GM12865 (cell line): ENCODE measurements at places on chromosomes 6 and 20.

GRCh38 chr6:76771059-76771634 is 692.1 kb downstream of the HTR1B start:
- DNase-seq, result no peak

DNA sequence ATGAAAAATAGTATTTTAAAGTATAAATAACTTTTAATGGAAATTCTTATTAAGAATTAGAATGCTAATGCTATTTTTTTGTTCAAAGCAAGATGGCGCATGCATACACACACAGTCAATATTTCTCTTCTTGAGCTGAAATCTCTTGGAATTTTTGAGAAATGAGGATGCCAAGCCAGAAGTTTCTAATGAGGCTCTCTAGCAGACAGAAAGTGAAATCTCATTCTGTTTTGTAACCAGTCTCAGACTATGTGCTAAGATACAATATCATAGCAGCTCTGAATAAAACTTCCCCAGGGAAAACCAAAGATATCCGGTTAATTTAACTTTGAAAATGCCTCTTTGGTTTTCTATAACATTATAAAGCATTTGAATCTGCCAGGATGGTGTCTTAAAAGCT is 97.2 kb upstream of the HDAC2 start:
- DNase-seq, result no peak

- no peak for DNase-seq
Observed at GRCh38 chr6:157249826-157250225, 73.5 kb downstream of the TMEM242 start.

DNA sequence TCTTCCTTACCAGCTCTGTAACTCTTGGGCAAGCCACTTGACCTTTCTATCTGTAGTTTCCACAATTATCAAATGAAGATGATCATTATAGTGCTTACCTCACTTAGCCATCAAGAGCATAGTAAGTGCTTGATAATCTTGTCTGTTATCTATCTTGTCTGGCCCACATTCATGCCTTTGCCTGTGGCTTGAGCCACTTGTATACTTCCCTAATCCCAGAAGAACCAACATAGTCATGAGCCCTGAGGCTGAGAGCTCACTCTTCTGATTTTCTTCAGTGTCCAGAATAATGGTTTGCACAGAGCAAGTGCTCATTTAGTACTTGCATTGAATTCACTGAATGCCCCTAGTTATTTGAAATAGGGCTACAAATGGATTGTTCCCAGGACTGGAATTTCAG is 108.2 kb downstream of the SASH1 start:
- no peak for DNase-seq

DNA sequence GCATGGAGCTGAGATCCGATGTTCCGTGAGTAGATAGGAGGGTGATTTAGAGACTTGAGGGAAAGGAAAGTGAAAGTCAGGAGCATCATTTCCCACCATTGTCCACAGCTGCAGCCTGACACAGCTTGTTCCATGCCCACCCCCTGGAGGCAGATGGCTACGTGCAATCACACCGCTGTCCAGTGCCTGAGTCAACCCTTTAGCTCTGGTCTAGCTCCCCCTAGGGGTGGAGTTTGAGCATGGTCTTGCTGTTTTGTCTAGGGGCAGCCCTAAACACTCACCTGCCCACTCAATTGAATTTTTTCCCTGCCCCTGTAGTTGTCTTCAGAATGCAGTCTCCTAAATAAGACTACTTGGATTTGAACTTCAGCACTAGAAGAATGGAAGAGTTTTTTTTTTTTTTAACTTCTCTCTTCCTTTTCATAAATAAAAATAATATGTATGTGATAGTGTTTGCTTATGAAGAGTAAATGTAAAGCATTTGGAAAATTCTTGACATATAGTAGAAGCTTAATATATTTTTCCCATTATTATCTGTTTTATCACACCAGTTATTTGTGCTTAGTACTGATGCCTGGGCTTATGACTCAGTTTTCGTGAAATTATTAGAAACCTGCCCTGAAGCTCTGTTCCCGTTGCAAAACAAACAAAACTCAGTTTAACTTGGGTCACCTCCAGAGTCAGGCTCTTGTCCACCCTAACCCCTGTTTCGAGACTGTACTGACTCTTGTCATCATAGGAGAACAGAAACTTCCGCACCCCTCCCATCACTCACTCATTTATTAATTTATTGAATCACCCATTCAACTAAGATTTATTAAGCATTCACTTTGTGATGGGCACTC is 814.8 kb downstream of the MAFB start:
- DNase-seq, result peak; percentile 87

GRCh38 chr6:5333658-5334057 is 72.3 kb downstream of the FARS2 start:
- DNase-seq, result no peak

DNA sequence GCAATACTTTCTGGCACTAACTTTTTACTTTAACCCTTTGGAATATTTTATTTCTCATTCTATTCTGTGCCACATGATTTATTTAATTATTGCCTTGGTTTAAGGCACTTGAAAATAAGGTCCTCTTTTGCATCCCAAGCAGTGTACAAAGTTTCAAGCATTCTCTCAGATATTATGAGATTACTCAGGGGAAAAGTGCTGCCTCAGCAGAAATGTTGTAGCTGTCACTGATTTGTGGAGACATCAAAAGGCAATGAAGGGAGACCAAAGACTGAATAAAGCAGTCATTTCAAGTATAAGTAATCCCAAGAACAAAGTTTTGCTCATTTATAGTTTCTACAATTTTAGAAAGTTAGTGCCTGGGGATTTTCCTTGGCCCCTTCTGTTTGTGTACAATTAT is 253.0 kb downstream of the RNF144B start:
- DNase-seq, result no peak

DNA sequence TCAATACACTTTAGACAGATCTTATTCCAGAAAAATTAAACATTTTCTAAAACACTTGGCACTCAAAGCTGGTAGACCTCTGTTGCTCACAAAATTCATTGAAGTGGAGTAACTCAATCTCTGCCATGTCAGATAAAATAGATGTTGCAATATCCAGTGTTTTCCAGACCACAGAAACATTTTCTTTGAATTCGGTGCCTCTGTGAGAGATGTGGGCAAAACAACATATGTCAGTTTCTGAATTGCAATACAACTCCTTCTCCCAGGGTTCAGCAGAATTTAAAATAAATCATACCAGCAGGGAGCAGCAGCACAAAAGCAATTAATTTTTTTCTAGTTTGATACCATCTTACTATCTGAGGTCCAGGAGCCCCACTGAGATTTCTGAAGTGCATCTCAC is 11.3 kb upstream of the PKHD1 start:
- DNase-seq, result no peak

- DNase-seq, result no peak
Observed at GRCh38 chr6:12229332-12229731, 60.8 kb upstream of the EDN1 start.

- no peak for DNase-seq
Observed at GRCh38 chr6:110708295-110708950, 106.8 kb downstream of the CDK19 start.

DNA sequence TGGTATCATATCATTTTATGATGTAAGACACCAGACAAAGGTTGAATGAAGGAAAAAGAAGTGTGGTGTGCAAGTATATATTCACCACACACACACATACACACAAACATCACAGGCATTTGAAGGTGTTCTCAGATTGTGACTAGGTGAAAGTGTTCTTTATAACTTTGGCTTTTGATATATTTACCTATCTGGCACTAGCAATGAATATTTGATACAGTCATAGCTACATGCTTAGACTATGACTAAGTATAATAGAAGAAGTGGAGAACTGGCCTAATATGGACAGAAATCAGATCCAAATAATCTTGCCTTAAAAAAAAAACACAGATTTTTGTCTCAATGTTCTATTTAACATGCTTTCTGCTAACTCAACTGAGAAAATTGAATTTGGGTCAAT is 809.9 kb downstream of the KIF16B start:
- no peak for DNase-seq
